ENCODE measurements at places on chromosomes 4 and X.

- DNase-seq, result no peak
Measured at GRCh38 chr4:7186031-7186430, 6.3 kb upstream of the SORCS2 start.

- no peak for DNase-seq
Measured at GRCh38 chr4:138727731-138728130, 287.9 kb upstream of the NOCT start.

DNA sequence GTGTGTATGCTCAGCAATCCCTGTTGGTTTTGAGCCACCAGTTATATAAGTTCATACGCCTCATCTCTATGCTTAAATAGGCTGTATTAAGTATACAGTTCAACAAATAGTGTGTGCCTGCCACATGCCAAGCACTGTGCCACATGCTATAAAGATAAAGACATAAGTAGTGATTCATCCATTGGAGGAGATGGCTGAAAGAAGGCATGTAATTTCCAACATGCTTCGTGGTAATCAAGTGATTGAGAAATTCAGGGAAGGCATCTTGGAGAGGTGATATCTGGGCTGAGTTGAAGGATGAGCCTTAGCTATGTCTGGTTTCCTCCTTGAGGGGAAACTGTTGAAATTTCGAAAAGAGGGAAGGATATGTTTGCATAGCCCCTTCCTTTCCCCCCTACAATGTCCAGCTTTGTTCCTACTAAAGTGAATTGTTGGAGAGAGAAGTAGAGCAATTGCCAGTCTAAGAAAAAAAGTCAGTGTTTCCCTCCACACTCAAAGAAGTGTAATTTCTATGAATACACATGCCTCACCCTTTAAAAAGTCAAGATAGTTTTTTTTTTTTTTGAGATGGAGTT lies 96.5 kb downstream of the ARHGAP10 start:
- no peak for DNase-seq

GRCh38 chr4:180189666-180190065 lies 2053.5 kb upstream of the TENM3 start:
- DNase-seq, result no peak

- DNase-seq, result no peak
Measured at GRCh38 chr4:184787766-184788503, 37.8 kb downstream of the ACSL1 start.

All from NCI-H187 (cell line).